ENCODE measurements at places on chromosomes 1 and 21. TPM values are rescaled to one million over a fixed set of nuclear protein-coding genes. Genes with fewer than 3 reads are reported as not detected.

AGO4 gene
- total RNA-seq, result 4.2 TPM

LRRC38 gene
- total RNA-seq, result not detected

LPAR3 gene
- total RNA-seq, result 0.58 TPM

C1orf116 gene
- not detected for total RNA-seq

E2F2 gene
- under 0.01 TPM for total RNA-seq

CNR2 gene
- total RNA-seq, result not detected

AADACL4 gene
- not detected for total RNA-seq

CYP4Z1 gene
- not detected for total RNA-seq

GPR37L1 gene
- total RNA-seq, result not detected

LYPD8 gene
- not detected for total RNA-seq

PLA2G4A gene
- 103 TPM for total RNA-seq

MYBPH gene
- 0.93 TPM for total RNA-seq

KCNJ15 gene
- total RNA-seq, result not detected

SPRR2E gene
- not detected for total RNA-seq

RNU1-4 gene
- under 0.01 TPM for total RNA-seq

MAB21L3 gene
- total RNA-seq, result not detected

ARHGEF10L gene
- 10.7 TPM for total RNA-seq

RBP7 gene
- total RNA-seq, result not detected

PCSK9 gene
- 34.5 TPM for total RNA-seq

FAM72B gene
- total RNA-seq, result 0.58 TPM

NEXN gene
- total RNA-seq, result 46.0 TPM

PAQR7 gene
- total RNA-seq, result 7.2 TPM

RHD gene
- not detected for total RNA-seq

ZNF436 gene
- total RNA-seq, result 21.4 TPM

NGF gene
- 22.8 TPM for total RNA-seq

CELA3A gene
- not detected for total RNA-seq

FLG2 gene
- total RNA-seq, result not detected

CFAP74 gene
- total RNA-seq, result not detected

KIF21B gene
- 0.12 TPM for total RNA-seq

MATN1 gene
- under 0.01 TPM for total RNA-seq

SLC27A3 gene
- total RNA-seq, result 65.2 TPM

SPRR2F gene
- not detected for total RNA-seq

IVNS1ABP gene
- total RNA-seq, result 9.5 TPM

LORICRIN gene
- not detected for total RNA-seq

TRIM46 gene
- 1.1 TPM for total RNA-seq

RGS18 gene
- total RNA-seq, result not detected

ZMYM1 gene
- total RNA-seq, result 6.1 TPM

CDA gene
- total RNA-seq, result 2.2 TPM

APCS gene
- not detected for total RNA-seq

DHDDS gene
- total RNA-seq, result 27.4 TPM

KCNT2 gene
- total RNA-seq, result 8.2 TPM

DTL gene
- 6.0 TPM for total RNA-seq

CFHR2 gene
- not detected for total RNA-seq

LRRN2 gene
- total RNA-seq, result 1.2 TPM

ZMPSTE24 gene
- 31.9 TPM for total RNA-seq

TMPRSS2 gene
- total RNA-seq, result not detected

RASAL2 gene
- total RNA-seq, result 14.5 TPM

PLA2G2F gene
- total RNA-seq, result not detected

SYCP1 gene
- total RNA-seq, result not detected

TRPM2 gene
- total RNA-seq, result not detected

NMNAT2 gene
- 1.7 TPM for total RNA-seq

TMEM50B gene
- 28.6 TPM for total RNA-seq

TLR5 gene
- 0.17 TPM for total RNA-seq
